NCI-H1105 treated with DMSO at 0.1 percent for 48 hours (cell line): ENCODE measurements at places on chromosomes 16 and 17.

- DNase-seq, result no peak
These were observed 34.2 kb downstream of the SCNN1G start for GRCh38 chr16:23216658-23217246.

DNA sequence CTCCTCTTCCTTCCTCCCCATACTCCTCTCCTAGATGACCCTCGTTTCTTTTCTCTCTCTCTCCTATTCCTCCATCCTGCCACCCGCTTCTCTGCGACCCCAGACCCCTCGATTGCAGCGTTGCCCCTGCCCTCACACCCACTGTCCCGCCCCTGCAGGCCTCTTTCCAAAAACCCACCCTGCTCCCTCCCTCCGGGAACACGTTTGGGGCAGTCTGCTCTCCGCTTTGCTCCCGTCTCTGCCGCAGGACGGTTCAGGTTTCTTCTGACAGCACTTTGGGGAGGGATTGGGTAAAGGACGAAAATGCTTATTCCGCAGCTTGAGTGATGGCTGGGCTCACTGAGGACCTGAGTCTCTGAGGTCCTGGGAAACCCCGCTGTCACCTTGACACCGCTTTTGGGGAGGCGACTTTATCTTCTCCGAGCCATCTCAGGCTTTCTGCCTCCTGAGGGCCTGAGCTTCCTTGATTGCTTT is 690 bp downstream of the NDE1 start:
- no peak for DNase-seq

- no peak for DNase-seq
These were observed 76.2 kb downstream of the MSI2 start for GRCh38 chr17:57332501-57332900.

DNA sequence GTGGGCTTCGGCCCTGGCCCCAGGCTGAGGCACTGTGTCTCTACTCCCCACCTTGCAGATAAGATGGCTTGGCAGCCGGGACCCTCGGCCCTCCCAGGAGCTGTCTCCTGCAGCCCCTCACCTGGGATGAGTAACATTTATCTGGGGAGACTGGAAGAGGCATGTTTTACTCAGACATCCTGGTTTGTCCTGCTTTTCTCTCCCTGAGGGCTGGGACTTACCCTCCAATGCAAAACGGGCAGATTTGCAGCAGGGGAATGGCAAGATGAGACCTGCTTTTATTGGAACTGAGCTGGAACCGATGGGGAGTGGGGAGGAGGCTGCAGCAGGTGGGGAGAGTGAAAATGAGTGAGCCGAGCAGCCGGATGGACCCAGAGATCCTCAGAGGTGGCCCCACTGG is 27.3 kb upstream of the UBE2G1 start:
- no peak for DNase-seq

- DNase-seq, result no peak
These were observed 9.3 kb downstream of the CORO6 start for GRCh38 chr17:29613352-29613837.
